ENCODE measurements at places on chromosomes 7 and 10.

- no peak for DNase-seq
Measured at GRCh38 chr10:78279756-78280155, 246.1 kb downstream of the RPS24 start.

- no peak for DNase-seq
Measured at GRCh38 chr7:55965805-55966421, 1.5 kb downstream of the NIPSNAP2 start.

- DNase-seq: no peak
Measured at GRCh38 chr10:93152136-93152535, 78.4 kb downstream of the CYP26A1 start.

GRCh38 chr10:101570428-101571270, 17.4 kb downstream of the POLL start:
- no peak for DNase-seq

- no peak for DNase-seq
Measured at GRCh38 chr7:25735674-25736242, 416.2 kb upstream of the NFE2L3 start.

- no peak for DNase-seq
Measured at GRCh38 chr10:57247271-57247670, 886.2 kb upstream of the ZWINT start.

DNA sequence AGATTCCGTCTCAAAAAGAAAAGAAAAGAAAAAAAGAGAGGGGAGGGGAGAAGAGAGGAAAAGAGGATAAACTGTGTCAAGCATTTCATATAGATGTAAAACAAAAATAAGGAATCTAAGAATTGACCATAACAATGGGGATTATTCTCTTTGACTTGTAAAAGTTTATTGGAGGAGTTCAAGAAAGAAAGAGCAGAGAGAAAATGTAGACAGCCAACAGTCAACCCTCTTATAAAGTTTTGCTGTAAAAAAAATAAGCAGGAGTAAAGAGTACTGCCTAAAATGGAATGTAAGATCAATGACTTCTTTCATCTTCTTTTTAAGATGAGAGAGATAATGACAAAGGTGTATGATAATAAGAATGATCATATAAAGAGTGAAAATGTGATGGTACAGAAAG, 87.9 kb downstream of the SNX13 start:
- DNase-seq: no peak

- peak; percentile 48 for DNase-seq
Measured at GRCh38 chr7:142385491-142386340, 127.9 kb upstream of the PRSS58 start.

DNA sequence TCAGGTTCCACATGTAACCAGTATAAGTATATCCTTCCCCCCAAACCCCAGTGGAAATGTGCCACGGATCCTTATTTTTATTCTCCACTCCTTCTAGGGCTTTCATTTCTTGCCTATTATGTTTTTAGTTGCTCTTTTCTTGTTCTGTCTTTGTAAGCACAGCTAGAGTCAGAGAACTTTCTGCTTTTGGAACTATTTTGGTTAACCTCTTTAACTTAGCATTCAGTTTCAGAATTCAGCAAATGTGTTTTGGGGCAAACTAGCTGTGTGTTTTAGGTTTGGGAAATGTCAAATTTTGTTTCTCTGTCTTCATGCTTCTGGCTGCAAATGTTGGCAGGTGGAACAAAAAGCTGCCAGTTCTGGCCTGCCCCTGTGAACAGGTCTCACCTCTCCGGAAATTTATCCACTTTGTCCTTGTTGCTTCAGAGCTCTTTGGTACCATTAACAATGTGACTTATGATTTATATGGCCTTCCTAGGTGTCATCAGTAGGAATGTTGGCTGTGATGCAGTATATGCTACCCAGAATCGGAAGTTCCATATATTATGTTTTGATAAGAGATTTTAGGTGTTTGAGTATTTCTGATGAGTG, 156.1 kb downstream of the ADK start:
- no peak for DNase-seq

DNA sequence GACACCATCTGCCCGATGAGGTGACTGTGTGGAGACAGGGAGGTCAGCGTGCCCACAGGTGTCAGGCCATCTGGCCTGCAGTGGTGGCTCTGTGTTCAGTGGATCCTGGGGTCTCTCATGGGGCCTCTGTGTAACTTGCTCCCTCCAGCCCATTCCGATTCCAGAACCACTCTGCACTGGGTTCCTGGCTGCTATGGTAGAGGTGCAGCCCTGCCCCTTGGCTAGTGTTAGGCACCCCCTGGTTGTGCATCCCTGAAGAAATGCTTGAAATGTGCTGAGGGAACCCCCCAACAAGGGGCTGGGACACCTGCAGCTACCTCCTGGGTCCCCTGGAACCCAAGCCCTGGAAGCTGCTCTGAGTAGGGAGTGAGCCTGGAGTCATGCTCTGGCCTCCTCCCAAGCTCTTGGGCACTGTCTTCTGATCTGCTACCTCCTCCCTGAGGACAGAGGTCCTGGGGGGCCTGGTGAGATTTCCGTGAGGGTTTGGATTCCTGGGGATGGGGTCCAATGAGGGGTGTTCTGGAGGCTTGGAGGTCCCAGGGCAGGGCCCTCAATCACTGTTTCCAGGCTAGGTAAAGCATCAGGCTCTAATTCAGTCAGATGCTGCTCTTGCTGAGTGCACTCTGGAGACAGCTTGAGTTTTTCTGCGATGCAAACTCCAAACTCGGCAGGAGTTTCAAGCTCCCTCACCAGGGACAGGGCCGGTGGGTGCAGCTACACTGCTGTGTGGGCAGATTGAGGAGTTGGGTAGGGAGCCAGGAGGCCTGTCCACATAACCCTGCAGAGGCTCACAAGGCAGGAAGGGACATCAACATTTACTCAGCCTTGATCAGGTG, 27.7 kb downstream of the RAMP3 start:
- DNase-seq: no peak

- DNase-seq: no peak
Measured at GRCh38 chr10:482051-482501, 207.4 kb downstream of the DIP2C start.

- no peak for DNase-seq
Measured at GRCh38 chr7:81221527-81222217, 302.8 kb upstream of the SEMA3C start.

All from GM13976 (cell line).